ENCODE measurements at places on chromosomes 6 and 20.
A peak's percentile ranks its signal among the peaks of the same experiment; 100 is the strongest.

DNA sequence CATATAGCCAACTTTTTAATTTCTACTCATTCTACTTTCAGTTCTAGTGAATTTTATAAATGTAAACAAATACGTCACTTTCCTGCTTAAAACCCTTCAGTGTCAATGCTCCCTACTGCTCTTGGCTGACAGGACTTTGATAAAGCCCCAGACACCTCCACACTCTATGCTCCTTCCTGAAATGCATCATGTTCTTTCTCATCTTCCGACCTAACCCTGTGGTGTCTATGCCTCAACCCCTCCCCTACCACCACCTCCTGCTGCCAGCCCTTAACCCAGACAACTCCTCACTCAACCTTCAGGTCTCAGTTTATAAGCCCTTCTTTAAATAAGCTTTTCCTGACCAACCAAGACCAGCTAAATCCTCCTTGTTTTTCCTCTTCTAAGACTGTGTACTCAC lies 19.1 kb downstream of the TLDC2 start:
- DNase-seq = no peak

GRCh38 chr6:11163932-11164331 lies 52.4 kb upstream of the ERVFRD-1 start:
- DNase-seq = no peak

DNA sequence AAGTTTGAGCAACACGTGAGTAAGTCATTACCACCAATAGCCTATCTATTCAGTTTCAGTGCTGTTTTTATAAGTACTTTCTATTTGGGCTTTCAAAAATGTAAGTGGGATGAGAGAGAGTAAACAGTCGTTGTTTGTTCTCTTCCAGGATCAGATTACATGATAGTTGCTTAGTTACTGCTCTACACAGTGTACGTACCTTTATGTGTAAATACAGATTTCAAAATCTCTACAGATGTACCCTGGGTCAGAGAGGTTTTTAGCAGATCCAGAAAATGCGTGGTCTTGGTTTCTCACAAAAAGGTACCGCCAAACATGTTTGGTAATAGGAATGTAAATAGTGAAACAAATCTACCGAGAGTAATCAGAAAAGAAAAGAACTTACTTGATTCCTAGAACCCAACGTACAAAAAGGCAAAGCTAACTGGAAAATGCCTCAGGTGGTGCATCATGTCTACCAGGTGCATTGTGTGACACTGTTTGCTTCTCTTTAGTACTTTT lies 421.1 kb downstream of the BCKDHB start:
- DNase-seq = no peak

DNA sequence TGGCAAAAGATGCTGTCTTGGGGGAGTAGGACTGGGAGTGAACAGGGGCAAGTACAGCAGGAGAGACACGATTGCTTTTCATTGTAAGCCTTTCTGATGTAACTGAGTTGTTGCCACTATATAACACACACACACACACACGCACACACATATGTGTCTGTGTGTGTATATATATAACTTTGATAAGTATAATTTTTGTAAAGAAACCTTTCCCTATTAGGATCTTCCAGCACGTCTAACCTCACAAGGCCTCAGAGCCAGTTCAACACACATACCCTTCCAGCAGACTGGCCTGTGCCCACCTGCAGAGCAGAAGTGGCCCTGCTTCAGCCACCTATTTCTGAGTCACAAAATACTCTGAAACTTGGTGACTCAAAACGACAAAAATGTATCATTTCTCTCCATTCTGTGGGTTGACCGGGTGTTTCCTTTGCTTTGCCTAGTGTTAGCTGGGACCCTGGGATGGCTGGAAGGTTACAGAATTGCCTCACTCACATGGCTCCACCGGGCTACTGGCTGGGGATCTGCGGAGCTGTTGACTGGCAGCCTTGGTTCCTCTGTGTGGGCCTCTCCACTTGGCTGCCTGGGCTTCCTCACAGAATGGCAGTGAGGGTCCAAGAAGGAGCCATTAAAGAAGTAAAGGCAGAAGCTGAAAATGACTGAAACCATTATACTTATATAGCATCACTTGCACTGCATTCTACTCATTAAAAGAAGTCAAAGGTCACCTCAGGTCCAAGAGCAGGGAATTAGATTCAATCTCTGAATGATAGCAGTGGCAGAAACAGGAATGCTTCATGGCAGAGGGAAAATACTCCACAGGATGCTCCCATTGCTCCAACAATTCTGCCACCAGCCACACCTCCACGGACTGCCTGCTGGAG lies 126.4 kb downstream of the BANF2 start:
- DNase-seq = peak; percentile 34

- DNase-seq = no peak
Observed at GRCh38 chr6:148667395-148667794, 79.4 kb upstream of the UST start.

GRCh38 chr6:40444312-40444711 lies 142.9 kb downstream of the LRFN2 start:
- no peak for DNase-seq

DNA sequence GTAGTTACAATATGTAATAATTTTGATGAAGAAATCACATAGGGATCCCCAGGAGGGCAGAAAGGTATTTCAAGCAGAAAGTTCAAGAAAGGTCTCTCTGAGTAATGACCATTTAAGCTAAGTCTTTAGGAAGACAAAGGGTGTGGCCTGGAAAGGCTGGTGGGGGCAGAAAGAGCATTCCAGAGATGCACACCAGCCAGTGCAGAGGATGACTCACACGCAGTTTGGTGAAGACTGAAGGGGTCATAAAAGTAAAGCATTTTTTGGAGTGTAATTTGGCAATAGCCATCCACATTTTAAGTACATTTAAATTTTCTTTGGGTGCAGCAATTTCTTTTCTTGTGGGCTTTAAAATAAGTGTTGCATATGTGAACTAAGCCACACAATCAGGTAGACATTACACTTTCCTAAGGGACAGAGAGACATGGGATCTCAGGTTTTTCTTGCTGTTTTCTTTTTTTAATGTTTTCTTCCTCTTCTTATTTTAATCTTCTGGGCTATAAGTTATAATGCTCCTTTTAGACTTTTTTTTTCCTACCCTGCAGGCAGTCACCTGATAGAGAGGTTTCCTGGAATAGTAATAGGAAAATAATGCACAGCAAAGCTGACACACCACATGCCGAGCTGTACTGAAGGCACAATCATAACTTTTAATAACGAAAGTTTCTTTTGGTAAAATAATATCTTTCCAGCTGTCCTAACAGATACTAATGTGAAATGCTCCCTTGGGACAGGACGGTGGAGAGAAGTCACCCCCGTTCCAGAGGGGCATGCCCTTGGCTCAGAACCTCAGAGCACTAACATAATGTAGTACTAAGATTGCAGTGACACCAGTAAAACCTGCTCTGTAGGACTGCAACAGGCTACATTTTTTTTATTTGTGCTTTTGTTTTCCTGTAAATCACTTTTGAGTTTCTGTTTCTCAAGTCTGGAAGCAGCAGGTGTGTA lies 49.6 kb upstream of the PTPRK start:
- DNase-seq = peak; percentile 93

GRCh38 chr20:6612606-6612923 lies 154.9 kb upstream of the BMP2 start:
- DNase-seq = no peak

DNA sequence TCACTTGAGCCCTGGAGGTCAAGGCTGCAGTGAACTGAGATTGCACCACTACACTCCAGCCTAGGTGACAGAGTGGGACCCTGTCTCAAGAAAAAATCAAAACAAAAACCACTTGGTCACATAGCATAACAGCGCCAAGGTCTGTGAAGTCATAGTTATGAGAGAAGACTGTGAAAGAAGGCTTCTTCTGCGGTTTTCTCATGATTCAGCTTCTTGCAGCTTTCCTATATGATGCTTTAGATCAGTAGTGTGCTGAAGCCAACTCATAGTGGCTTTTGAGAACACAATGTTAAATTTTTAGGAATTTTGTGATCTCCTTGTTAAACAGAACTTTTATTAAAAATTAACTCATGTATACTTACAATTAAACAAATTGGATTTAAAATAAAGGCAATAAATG lies 136.2 kb upstream of the GLP1R start:
- DNase-seq = no peak

Measured in foreskin fibroblast (primary cell).